ENCODE measurements at places on chromosomes 6 and 20.

DNA sequence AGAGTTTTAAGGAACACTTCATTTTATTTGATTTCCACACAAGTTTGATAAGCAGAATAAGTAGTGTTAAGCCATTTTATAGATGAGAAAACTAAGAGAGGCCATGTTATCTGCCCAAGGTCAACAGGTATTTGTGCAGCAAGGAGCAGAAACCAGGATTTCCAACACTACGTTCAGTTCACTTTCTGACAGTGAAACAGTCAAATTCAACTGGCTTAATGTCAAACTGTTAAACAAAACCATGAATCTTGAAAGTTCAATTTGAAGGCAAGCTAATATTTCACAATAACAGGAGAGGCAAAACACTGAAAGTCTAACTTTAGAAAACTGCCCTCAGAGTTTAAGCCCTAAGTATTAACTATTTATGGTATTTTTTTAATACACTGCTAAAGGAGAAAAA is 32.6 kb downstream of the DTNBP1 start:
- no peak for DNase-seq

DNA sequence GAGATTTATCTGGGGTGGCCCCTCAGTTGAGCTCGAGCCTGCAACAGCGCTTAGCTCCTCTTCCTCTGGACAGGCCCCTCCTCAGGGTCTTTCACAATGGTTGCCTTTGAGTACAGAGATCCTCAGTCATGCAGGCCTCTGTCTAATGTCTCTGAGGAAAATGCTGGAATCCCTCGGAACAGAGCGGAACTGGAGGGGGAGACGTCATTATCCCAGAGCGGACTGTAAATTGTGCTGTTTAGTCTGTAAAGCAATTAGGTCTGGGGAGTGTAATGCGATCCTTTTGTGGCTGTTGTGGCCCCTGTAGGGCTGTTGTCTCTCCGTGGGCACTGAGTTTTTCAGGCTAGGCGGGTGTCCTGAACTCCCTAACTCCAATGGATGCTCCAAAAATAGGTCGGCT is 15.0 kb upstream of the DAAM2 start:
- no peak for DNase-seq

GRCh38 chr20:36394340-36394965 is 88.3 kb downstream of the DLGAP4 start:
- DNase-seq, result no peak

- DNase-seq, result no peak
These were observed 86.9 kb downstream of the KIF6 start for GRCh38 chr6:39638126-39638822.

- DNase-seq, result no peak
These were observed 3.8 kb upstream of the MYBL2 start for GRCh38 chr20:43662943-43663655.

DNA sequence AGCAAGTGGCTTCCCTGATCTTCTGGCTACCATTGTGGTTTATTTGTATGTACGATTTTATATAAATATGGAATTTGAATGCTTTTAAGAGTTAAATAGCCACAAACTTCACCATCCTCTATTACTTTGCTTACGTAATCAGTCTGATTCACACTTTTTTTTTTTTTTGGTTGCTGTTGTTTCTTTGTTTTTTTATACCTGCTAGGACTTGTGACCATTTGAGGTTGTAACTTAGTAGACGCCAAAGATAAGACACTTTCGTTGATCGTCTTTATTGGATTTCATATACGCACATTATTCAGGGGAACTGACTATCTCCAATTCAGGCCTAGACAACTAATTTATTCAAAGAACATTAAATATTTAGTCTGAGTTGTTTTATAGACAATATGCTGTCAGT is 559.0 kb downstream of the CBLN4 start:
- no peak for DNase-seq

GRCh38 chr20:44021186-44021585 is 106.5 kb downstream of the TOX2 start:
- DNase-seq, result no peak

- no peak for DNase-seq
These were observed 49.0 kb downstream of the MDGA1 start for GRCh38 chr6:37648465-37649330.

- no peak for DNase-seq
These were observed 97.3 kb downstream of the CAP2 start for GRCh38 chr6:17490724-17491123.

DNA sequence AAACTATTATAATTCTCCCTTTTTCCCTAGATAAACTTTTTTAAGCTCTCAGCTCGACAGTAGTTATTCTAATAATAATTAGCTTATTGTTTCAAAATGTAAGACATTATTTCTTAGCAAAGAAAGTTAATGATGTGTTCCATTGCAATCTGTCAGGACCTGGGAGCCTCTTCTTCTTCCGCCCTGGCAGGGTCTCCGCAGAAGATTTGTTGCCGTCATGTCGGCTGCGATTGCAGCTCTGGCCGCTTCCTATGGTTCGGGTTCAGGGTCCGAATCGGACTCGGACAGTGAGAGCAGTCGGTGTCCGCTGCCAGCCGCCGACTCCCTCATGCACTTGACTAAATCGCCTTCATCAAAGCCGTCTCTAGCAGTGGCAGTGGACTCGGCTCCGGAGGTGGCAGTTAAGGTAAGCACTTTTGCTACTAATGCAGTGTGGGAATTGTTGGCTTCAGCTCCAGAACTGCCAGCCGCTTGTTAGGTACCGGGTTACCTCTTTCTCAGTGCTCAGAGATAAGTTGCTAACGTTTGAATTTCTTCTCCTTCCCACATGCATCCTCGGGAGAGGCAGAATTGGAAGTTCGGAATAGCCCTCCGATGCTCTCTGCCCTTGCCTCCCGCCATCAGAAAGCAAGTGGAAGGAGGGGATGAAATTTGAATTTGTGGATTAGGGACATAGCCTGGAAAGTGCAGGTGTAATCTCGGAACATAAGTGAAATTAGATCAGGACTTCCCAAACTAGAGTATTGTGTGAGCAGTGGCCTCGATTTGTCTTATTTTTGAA is at the start of gene CDC40:
Gene CDC40 (plus strand): TSS at position 200 of the 781 bp plus-strand sequence. CDS start 18 bp downstream, at position 218.
- no peak for DNase-seq

- DNase-seq, result no peak
These were observed 102.5 kb downstream of the PRL start for GRCh38 chr6:22194188-22194921.

GRCh38 chr20:33812908-33813462 is 1.8 kb downstream of the CHMP4B start:
- DNase-seq, result no peak

DNA sequence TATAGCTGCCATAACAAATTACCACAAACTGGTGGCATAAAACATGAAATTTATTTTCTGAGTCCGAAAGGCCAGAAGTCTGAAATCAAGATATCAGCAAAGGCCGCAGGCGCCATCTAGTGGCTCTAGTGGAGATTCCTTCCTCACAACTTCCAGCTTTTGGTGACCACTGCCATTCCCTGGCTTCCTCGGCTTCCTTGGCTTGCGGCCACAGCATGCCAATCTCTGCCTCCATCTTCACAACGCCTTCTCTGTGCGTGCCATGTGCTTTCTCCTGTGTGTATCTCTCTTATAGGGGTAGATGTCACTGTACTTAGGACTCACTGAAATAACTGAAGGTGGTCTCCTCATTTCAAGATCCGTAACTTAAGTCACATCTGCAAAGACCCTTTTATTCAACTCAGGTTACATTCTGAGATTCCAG is 5.4 kb upstream of the PLAGL1 start:
- peak; percentile 46 for DNase-seq

DNA sequence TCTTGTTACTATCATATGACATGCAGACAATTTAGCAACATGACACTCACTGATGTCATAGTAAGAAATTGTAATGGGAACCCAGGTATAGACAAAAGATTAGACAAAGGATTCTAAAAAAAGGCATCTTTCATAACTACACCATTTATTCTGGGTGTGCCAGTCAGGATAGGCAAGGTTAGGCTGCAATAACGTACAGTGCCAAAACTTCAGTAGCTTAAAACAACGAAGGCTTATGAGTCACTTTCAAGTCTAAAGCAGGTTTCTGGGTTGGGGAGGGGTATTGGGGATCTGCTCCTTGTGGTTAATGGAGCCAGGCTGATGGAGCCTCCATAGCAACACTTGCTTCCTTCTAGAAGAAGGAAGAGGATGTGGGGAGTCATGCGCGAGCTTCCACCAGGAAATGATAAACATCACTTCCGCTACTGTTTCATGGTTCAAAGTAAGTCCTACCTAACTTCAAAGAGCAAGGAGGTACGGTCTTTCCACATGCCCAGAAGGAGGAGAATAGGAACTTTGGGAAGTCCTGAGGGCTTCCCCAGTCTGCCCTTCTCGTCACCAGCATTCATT is 2.0 kb upstream of the GTSF1L start:
- DNase-seq, result no peak

GRCh38 chr6:116248577-116248976 is 5.3 kb downstream of the TSPYL4 start:
- no peak for DNase-seq

- no peak for DNase-seq
These were observed 470.6 kb upstream of the AGPAT4 start for GRCh38 chr6:161744211-161745067.

GRCh38 chr20:25065072-25065624 is 7.2 kb upstream of the ACSS1 start:
- DNase-seq, result no peak

- DNase-seq, result no peak
These were observed 232.3 kb downstream of the PRL start for GRCh38 chr6:22064558-22064957.

DNA sequence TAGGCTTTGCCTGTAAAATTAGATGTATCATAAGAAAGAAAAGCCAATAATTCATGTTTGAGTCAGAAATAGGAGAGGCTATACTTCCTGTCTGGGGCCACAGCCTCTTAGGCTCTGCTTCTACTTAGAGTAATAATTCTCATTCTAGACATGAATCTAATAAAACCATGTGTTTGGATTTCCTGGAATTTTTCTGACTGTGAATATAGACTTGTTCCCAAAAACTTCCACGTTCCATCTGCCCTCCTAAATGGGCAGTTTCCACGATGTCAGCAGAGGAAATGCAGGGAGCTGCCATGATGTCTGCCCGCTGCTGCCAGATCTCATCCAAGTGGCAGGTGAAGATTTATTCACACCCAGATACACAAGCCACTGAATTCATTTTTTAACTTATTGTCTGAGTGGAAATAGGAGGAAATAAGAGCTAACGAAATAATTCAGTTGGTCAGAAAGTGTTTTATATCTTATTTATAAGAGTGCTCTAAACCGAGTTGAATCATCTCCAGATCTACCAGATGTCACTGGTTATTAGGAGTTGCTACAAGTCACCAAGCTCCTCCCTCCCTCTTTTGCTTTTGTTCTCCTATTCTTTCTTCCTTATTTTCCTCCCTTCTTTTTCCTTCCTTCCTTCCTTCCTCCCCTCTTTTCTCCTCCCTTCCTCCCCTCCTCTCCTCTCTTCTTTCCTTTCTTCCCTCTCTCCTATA is 69.3 kb downstream of the ALDH8A1 start:
- no peak for DNase-seq

DNA sequence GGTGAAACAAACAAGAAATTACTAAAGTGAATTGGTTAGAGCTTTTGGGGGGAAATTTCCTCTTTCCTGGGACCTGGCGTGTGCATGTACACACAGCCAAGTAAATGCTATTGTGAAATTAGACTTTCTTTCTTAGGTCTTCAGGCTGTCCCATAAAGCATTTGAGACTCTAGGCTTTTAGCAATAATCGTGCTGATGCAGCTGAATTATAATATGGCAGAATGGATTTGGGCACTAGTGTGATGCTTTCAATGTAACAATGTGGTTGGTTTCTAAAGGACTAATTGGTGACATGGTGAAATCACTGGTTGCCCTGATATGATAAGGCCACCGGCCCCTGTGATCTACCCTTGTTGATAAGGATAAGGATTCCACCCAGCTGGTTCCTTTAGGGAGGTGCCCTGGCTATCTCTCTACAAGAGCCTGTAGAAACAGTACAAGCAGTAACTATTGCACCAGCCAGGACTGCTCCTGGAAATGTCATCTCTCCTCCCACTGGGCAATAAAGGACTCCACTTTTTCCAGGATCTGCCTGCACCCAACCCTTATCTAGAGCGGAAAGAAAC is 164.1 kb downstream of the TFAP2A start:
- no peak for DNase-seq

- DNase-seq, result no peak
These were observed 5.9 kb upstream of the NQO2 start for GRCh38 chr6:2993755-2994317.

DNA sequence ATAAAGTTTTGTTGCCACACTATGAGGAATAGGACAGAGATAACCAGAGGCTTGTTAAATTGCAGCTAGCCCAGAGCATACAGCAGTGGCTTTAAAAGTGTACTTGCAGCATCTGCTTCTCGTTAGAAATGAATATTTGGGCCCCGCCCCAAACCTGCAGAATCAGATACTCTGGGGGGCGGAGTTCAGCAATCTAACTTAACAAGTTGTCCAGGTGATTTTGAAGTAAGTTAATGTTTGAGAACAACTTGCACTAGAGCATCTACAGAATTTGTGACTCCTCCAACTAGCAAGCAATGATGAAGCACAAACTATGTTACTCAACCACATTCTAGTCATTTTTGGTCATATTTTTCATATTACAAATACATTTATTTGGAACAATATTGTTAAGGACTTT is 10.6 kb upstream of the SUPT3H start:
- no peak for DNase-seq

GRCh38 chr6:6788394-6789032 is 200.0 kb downstream of the LY86 start:
- no peak for DNase-seq

GRCh38 chr20:14069796-14070195 is 74.5 kb downstream of the MACROD2 start:
- DNase-seq, result no peak

GRCh38 chr6:151286214-151286613 is 46.4 kb downstream of the AKAP12 start:
- no peak for DNase-seq

DNA sequence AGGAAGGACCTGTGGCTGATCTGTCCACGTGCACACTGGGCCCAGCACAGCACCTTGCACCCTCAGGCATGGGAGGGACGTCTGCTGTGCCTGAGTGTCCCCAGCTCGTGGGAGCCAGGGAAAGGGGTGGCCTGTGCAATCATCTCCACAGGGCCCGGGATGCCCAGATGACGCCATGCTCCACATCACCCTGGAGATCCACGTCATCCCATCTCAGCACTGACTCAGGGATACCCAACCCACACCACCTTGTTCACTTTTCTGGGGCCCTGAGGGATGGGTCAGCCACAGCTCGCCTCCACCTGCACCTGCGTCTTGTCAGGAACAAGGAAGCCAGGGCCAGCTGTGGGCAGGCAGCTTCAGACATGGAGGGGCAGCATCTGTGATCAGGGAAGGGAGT is 48.2 kb downstream of the RAB44 start:
- no peak for DNase-seq

GRCh38 chr6:6713657-6714056 is 125.1 kb downstream of the LY86 start:
- no peak for DNase-seq

Measured in stimulated activated CD4-positive, alpha-beta T cell treated with anti-CD3 and anti-CD28 coated beads, TNF-alpha, amount 100 ng/mL, for 1 hour (primary cell).